ENCODE measurements at places on chromosomes 1 and 21. TPM values are rescaled to one million over a fixed set of nuclear protein-coding genes. Genes with fewer than 3 reads are reported as not detected.

ZFYVE9 gene
- 30.6 TPM for total RNA-seq

TRAF3IP3 gene
- not detected for total RNA-seq

ESRRG gene
- total RNA-seq = 4.7 TPM

BMP8A gene
- 0.66 TPM for total RNA-seq

PACC1 gene
- 22.4 TPM for total RNA-seq

All from endodermal cell (in vitro differentiated cells).